ENCODE measurements at places on chromosomes 12 and 14.

DNA sequence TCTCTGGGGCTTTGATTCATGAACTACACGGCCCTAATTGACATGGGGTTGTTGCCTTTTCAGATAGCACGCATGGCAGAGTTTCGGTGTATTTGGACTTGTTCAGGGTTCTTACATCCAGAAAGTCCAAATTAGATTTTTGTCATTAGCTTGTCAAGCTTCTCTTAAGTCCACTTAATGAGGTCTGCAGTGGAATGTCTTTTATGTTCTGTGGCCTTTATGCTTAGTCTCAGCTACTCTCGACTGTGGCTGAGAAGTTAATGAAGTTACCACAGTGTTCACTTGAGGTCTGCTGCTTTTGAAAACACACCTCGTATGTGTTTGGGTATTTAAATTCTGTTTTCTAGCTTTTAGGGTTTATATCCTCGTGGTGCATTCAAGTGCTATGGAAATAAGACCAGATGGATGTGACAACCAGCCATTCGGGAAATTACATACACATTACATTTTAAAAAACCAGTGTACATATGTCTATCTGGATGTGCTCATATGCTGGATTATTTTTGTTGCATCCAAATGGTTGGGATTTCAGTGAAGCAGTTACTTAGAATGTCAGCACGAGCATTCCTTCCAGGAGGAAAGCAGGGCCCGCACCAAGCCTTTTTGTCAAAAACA, 80.2 kb downstream of the RMST start:
- no peak for DNase-seq

- DNase-seq = no peak
Observed at GRCh38 chr12:53579545-53579955, 46.6 kb downstream of the ATF7 start.

DNA sequence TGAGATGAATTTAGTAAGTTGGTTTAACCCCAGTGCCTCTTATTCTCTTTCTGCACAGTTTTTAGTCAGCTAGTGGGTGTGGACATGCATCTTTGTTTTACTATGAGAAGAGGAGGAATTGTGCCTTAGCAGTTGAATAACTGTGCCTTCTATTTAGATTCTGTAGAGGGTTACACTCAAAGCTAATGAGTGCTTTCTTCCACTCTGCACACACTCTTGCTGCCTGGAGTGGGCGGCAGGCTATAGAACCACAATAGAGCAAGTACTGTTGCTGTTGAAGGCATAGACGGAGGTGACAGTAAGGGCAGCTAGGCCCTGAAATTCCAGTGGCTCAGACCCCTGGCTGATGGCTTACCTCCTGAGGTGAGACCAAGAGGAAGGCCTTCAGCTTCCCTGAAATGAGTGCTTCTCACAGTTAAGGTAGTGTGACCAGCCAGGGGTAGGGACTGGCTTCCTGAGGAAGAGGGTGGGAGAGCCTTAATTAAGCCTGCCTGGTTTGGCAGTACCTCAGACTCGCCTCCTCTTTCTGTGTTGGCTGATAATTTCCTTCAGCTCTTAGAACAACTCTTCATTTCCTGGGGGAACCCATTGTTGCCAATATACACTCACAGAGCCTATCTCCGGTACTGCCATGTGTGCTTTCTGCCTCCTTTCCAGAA, 24.7 kb downstream of the SUSD6 start:
- peak; percentile 61 for DNase-seq

DNA sequence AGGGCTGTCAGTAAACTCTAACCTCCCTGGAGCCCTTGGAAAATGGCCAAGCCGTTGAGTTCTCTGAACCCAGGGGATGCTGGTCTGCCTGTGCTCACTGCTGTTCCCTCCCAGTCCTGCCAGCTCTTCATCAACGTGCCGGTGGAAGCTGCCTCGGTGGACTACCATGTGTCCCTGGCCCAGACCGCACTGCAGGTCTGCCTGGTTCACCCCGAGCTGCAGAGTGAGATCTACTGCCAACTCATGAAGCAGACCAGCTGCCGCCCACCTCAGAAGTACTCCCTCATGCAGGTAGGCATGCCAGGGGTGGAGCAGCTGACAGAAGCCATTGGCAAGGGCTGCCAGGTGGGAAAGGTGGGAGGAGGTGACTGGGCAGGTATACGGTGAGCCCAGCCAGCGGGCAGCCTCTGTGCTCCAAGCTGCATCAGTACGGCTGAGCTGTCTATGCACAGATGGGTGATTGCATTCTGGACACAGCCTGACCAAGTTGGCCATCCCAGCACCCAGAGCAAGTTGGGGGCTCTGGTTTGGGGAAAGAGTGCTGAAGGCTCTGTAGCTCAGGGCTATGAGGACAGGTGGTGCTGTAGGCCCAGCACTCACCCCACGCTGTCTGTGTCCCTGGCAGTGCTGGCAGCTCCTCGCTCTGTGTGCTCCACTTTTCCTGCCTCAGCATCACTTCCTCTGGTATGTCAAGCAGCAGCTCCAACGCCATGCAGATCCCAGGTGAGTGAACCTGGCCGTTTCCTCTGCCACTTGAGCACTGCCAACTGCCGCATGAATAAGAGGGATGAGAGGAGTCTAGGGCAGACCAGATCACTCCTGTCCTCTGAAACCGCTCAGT, 21.9 kb downstream of the PIGH start:
- no peak for DNase-seq

DNA sequence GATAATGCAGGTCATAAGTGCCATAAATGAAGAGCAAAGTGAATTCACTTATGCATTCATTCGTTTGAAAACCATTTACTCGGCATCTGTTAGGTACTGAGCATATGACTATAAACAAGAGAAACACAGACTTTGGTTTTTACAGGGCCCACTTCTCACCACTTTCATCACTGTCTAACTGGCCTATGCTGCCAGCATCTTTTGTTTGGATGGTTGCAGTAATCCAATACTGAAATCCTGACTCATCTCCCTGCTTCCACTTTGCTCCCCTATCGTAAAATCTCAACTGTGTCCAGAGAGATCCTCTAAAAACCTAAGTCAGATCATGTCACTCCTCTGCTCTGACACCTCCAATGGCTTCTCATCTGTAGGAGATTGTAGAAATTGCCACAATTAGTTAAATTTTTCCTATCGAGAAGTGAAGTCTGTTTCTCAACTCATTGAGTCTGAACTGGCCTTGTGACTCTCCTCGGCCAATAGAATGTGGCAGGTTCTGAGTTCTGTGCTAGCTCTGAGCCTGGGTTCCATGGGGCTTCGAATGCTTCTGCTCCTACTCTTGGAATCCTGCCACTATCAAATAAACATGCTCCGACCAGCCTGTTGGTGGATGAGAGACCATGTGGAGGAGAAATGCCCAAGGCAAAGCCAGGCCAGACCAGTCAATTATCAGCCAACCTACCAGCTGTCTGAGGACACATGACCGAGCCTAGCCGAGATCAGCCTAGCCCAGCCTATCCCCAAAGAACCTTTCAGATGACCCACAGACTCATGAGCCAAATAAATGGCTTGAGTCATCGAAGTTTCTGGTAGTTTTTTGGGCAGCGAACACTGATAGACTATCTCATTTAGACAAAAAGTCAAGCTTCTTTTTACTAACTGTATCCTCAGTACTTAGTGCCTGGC, 2.2 kb upstream of the BATF start:
- no peak for DNase-seq

- no peak for DNase-seq
Observed at GRCh38 chr12:11961686-11962085, 109.1 kb upstream of the BCL2L14 start.

GRCh38 chr14:83826838-83827237, 1703.1 kb upstream of the FLRT2 start:
- DNase-seq = no peak

DNA sequence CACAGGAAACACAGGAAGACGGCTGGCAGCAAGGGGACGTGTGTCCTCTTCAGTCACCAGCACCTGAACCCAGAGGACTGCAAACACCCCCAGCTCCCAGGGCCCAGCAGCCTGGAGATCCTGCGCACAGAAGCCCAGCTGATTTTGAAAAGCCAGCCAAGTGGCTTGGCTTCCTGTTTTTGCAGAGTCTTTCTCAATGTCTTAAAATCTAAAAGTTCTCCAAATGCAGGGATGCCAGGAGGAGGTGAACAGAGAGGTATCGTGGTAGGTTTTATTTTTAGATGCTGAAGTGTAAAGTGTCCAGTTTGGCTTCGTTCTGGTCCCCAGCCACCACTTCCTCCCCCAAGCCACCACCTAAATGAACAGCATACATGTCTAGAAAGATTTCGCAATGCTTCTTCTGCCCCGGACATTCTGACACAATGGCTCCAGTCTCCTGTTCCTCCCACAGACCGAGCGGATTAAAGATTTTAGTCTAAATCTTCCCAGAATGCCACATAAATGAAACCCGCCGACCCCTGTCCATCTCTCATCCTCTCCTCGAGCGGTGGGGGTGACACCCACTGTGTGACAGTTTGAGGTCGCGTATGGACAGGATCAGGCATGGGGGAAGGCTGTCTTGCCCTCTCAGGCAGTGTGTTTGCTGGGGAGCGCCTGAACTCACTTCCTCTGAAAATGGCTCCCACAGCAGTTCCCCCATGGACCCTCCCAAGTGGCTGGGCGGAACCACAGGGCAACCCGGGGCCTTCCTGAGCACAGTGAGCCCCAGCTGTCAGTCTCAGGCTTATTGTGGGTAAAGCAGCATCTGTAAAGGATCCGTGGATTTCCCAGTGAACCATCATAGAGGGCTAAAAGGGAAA, 41.6 kb downstream of the ITPK1 start:
- no peak for DNase-seq

GRCh38 chr12:100234591-100235304, 32.1 kb downstream of the DEPDC4 start:
- peak; percentile 52 for DNase-seq

Data from NCI-H510A treated with DMSO at 0.1 percent for 48 hours (cell line).